ENCODE measurements at places on chromosomes 3 and 15. TPM values are rescaled to one million over a fixed set of nuclear protein-coding genes. Genes with fewer than 3 reads are reported as not detected.

SPG21 gene
- 53.0 TPM for total RNA-seq

GRCh38 chr3:126317029-126317996 is 39.9 kb downstream of the KLF15 start:
- no peak for DNase-seq

CGNL1 gene
- total RNA-seq = 15.6 TPM

- DNase-seq = no peak
These were observed 752.3 kb downstream of the NR2F2 start for GRCh38 chr15:97082830-97083229.

SOX14 gene
- total RNA-seq = not detected

RAD54L2 gene
- total RNA-seq = 14.4 TPM

- DNase-seq = peak; percentile 39
These were observed at the start of gene EFHB for GRCh38 chr3:19934098-19934566. TSS of gene EFHB (minus strand) at chr3:19934217. CDS start at chr3:19934018, 199 bp downstream.

DNA sequence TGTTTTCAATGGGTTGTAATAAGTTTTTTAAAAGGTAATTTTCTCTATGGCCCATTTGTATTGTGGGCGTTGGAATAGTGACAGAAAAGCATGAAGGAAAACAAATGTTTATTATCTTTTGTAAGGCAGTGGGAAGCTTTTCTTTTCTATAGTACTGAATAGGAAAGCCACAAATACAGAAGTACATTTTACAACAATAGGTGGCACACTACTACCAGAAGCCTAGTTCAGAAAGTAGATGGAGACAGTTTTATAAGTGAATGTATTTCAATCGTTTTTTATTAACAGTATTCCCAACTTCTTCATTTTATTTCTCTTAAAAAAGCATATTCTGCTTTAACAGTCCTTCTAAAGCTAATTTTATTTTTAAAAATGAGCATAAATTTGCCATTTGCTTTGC is 296.7 kb downstream of the PTPRG start:
- no peak for DNase-seq

GRCh38 chr15:70517194-70517590 is 246.2 kb downstream of the UACA start:
- no peak for DNase-seq

CEMIP gene
- total RNA-seq = 1.9 TPM

- DNase-seq = no peak
These were observed 324.7 kb upstream of the SLCO3A1 start for GRCh38 chr15:91528801-91529200.

DNA sequence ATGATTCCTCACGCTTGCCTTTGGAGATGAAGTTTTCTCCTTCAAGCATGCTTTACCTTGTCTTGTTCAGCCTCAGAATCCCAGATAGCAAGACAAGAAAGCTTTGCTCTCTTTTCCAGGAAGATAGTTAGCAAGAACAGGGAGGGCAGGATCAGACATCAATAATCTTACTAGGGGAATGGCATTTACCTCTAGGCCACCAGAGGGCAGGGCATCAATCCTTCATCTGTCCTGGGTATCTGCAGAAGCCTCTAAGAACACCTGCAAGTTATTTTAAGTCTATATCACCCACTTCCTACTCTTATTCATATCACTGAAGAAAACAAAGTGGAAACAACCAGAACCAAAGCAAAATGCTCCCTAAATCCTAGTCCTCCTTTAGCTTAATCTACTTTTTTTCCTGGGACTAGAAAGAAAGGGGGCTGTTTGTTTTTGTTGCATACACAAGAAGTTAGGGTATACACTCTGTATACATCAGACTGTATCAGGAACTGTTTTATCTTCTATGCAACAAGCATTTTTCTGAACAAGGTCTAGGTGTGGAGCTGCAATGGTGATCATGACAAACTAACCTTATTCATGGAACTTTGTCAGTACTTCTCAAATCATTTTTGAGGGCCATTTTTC is 862.5 kb downstream of the CADM2 start:
- peak; percentile 23 for DNase-seq

DUOXA2 gene
- not detected for total RNA-seq

GRCh38 chr15:38017721-38018120 is 83.3 kb downstream of the TMCO5A start:
- DNase-seq = no peak

- DNase-seq = peak; percentile 43
These were observed 268.3 kb downstream of the UACA start for GRCh38 chr15:70494852-70495571.

DNA sequence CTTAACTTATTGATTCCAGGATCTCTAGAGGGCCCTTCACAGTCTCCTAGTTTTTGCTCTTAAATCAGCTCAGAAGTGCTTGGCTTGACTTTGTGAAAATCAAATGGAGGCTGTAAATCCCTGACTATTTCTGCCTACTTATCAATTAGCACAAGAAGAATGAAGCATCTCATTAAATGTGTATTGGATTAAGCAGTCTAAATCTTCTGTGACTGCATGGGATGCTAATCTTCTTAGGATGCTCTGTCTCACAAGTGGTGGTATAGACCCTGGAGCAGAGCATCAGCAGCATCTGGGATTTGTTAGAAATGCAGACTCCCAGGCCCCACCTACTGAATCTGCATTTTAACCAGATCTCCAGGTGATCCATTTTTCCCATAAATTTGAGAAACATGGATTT is 488.7 kb downstream of the AGBL1 start:
- no peak for DNase-seq

- peak; percentile 34 for DNase-seq
These were observed 427.5 kb downstream of the VGLL3 start for GRCh38 chr3:86563400-86563970.

DNA sequence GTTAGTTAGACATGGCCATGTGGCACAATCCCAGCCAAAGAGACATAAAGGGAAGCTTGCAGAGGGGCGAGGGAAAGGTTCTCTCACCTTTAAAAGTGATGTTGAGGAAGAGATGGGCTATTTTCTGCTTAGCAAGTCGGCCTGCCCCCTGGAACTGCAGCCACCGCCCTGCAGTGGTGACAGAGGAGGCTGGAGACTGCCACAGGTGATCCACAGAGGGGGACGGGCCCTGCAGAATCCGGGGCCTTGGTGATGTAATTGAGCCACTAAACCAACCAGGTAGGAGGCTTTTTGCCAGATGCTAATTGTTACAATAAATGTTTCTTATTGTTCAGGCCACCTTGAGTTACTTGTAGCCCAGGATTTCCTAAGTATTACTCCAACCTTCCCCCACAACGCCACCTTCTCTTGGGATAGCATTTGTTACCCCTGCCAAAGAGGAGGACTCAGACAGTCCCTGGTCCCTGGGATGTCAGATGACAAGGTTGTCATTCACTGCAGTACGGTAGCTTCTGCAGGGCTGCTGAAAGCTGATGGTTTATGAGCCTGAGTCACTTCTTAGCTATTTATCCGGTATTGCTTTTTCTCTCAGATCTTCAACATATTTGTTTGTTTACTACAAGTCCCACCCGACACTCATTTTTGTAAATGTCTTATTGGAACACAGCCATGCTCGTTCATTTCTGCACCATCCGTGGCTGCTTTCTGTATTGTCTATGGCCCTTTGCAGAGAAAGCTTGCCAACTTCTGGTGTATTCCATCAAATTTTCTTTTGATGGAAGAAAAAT is 63.3 kb upstream of the SEC61A1 start:
- DNase-seq = no peak

TLR9 gene
- total RNA-seq = not detected

ATG7 gene
- total RNA-seq = 22.1 TPM

DNA sequence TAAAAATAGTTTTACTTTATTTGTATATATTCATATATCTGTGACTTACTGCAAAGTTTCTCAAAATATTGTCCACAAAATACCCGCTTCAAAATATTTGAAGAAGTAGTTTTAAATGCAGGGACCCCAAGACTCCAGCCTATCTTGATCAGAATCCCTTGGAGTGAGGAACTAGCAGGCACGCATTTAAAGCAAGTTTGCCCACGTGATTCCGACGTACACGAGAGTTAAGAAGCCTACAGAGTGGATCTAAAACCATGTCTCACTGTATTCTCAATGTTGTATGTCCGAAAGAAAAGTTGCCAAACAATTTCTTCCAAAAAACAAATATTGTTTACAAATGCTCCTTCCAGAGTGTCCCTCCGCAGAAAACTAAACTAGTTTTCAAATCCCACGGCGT is 1.7 kb downstream of the GABRB3 start:
- DNase-seq = no peak
